ENCODE measurements at places on chromosomes 3 and 15.

- no peak for DNase-seq
These were observed 33.9 kb downstream of the MYO5C start for GRCh38 chr15:52261498-52262242.

DNA sequence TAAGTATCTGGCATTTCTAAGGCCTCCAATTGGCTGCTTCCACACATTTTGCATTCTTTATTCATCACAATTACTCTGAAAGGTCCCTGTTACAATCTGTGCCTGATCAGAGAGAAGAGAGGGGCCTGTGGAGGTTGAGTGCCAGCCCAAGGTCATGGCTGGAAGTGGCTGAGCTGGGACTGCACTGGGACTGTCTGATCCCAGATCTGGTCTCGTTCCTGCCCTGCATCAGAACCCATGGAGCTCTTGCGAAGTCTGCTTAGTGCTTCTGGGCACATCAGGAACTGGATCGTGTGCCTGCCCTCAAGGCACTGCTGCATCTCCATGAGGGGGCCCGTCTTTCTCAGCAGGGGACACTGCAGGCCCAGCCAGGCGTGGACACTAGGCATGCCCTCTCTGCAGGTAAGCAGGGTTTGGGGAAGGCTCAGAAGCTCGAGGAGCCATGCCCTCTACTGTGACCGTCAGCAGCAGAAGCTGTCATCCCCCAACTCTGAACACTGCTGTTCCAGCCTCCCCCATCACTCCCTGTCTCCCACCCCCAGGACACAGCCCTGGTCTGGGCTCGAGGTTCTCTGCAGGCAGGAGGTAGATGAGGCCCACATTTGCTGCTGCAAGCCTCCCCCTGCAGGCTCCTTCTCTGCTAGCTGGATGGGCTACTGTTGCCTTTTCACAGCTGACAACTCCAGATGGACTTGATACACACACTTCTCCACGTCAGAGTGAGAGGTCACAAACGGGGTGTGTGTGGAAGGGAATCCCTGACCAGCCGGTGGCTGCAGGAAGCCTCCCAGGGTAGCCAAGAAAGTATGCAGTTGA lies 96.5 kb upstream of the PRR23E start:
- DNase-seq, result no peak

DNA sequence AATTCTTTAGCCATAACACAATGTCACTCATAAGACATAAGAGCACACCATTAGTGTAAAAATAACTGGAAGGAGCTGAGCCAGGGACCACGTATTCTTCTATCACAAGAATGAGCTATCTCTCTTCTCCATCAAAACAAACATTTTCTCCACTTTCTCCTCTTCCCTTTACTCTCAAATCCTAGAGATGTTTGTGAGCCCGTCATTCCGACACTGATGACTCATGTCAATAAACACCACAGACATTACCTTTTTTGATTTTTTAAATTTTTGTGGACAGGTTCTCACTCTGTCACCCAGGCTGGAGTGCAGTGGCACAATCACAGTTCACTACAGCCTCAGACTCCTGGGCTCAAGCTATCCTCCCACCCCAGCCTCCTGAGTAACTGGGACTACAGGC lies 86.6 kb downstream of the MEX3B start:
- DNase-seq, result no peak

- no peak for DNase-seq
These were observed 3.4 kb downstream of the ANKRD28 start for GRCh38 chr3:15794303-15794771.

DNA sequence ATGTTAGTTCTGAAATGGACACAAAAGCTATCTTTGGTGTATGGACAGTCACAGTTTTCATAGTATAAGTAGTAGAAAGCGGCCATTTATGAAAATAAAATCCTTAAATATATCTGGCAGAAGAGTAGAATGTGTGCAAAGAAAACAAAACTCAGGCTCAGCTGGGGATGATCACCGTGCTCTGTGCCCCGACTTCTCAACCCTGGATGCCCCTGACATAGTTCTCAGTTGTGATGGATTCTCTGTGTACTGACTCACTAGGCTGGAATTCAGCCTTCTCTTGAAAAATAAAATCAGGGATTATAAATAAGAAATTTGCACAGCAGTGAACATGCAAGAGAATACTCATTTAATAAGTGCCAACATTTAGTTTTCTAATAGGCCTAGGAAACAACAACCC lies 925.1 kb upstream of the NR2F2 start:
- DNase-seq, result no peak

All from activated naive CD4-positive, alpha-beta T cell (primary cell).